ENCODE measurements at places on chromosomes 4 and X.

DNA sequence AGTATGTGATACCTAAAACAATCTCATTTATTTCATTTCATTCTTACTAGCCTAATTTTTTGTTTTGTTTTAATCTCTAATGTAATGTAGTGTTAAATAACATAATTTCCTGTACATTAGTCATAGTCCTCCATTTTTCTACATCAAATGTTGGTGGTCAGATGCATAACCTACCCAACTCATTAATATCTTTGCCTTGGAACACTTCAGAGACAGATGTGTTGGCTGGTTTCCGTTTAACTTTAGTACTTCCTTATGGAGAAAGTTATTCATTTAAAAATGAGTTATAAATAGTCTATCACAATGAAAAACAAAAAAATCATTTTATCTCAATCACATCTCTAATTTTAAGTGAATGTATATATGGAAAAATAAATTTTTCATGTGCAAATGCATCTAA, 190.2 kb downstream of the ANTXR2 start:
- DNase-seq, result peak; percentile 10

GRCh38 chr4:186798951-186799659, 75.4 kb upstream of the FAT1 start:
- DNase-seq, result peak; percentile 23

GRCh38 chr4:89416960-89417359, 109.4 kb upstream of the GPRIN3 start:
- no peak for DNase-seq

GRCh38 chrX:40055495-40055894, 42.3 kb downstream of the BCOR start:
- no peak for DNase-seq

DNA sequence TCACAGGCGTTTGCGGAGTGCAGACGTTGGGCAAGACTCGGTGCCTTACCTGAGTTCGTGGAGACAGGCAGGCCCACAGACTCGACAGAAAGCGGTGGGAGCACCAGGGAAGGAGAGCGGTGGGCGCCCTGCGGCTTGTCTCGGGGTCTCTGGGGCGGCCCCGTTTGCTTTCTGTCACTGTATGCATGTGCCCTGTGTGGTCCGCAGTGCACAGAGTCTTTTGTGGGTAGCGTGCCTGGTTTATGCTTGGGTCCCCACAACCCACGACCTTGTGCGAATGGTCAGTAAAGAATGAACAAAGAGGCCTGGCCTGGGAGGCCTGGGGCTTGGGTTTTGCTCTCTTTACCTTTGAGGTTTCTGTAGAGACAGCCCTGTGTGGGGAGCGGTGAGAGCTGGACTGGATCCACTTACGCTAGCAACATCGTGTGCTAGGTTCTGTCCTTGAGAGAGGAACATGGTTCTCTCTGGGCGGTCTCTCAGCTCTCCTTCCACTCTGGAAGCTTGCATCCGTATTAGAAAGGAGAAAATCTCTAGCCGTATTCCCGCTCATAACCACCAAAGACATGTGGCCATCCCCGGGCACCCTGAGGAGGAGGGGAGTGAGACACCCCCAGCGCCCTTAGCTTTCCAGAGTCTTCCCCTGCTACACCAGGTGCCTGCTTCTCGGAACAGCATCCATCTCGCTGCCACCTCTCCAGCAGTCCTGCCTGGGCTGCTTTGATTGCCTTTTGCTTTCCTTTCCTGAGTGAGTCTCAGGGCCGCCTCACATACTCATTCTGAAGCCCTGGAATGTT, 1.2 kb downstream of the TADA2B start:
- no peak for DNase-seq

DNA sequence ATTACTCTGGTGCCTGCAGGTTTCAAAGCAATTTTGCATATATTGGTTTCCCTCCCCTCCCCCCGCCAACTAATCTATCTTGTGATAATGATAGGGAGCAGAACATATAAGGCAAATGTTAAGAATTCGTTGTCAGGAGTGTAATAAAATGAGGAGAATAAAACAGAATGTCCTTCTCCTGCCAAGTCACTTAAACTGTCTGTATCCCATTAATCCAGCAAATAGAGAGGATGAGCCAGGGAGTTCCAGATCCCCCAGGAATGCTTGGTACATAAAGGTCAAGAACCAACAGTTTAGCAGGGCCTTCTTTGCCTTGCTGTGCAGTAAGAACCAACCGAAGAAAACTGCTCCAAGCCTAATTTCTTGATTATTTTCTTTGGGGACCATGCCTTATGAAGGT, 141.4 kb downstream of the AMELX start:
- DNase-seq, result peak; percentile 34

DNA sequence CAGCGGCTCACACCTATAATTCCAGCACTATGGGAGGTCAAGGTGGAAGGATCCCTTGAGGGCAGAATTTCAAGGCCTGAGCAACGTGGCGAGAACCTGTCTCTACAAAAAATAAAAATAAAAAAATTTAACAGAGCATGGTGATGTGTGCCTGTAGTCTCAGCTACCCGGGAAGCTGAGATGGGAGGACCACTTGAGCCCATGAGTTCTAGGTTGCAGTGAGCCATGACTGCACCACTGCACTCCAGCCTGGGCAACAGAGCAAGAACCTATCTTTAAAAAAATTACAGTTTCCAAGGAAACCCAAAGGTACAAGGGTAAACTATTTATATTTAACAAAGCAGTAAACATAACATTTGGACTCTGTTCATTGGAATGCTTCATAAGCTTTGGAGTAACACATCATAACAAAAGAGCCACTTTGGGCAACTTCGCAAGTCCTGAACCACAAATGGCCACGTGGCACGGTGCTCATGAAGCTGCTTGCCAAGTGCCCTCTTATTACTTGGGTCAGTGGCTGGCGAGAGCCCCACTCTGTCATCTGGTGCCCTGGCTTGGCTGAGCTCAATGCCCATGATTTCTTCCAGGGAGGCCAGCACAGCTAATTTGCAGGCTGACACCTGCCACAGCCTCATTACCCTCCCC, 165.6 kb downstream of the SH3KBP1 start:
- peak; percentile 58 for DNase-seq

GRCh38 chr4:11165052-11165451, 263.6 kb downstream of the HS3ST1 start:
- no peak for DNase-seq

DNA sequence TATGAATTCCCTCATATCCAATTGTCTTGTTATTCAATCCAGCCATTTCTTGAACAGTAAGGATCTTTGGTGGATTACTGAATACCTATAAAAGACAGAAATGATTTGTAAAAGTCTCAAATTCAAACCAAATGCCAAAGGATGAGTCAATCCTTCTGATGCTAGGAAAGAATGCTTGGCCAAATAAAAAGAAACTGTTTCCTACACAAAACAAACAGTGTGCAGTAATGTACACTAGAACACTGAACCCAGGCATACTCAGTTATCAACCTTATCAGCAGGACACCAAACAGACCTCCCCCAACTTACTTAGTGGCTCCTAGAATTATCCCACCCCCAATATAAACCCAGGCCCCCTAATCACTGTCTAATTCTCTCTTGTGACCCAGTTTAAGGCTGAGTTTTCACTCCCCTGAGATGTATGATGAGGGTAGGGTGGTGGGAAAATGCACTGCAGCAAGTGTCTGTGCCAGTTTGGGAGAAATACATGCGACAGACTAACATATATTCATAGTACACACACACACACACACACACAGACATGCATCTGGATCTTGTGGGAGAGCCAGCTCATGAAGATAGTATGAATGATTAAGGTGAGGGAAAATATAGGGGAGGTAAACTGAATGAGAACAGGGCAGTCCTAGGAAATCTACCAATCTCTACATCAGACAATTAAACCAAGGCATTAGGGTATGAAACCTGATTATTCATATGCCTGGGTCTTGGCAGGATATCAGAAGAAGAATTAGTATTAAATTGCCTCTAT, 35.0 kb downstream of the CLDN2 start:
- no peak for DNase-seq

- no peak for DNase-seq
These were observed 99.4 kb downstream of the TMEM47 start for GRCh38 chrX:34557733-34558132.

DNA sequence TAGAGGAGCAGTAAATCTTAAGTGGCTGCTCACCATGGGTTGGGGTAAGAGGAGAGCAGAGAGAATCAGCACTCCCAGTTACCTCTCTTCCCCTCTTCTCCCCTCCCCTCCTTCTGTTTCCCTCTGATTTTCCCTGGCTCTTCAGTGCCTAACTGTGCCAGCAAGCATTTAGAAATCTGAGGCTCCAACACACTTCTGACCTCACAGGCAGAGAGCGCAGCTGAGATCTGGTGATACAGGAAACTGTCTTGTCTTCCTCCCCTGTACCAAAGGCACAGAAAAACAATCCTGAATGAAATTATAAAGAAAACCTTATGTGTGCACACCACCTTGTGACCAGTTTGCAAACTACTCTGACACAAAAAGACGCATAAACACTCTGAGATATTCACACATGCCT, 82.4 kb upstream of the SMIM10 start:
- peak; percentile 46 for DNase-seq

DNA sequence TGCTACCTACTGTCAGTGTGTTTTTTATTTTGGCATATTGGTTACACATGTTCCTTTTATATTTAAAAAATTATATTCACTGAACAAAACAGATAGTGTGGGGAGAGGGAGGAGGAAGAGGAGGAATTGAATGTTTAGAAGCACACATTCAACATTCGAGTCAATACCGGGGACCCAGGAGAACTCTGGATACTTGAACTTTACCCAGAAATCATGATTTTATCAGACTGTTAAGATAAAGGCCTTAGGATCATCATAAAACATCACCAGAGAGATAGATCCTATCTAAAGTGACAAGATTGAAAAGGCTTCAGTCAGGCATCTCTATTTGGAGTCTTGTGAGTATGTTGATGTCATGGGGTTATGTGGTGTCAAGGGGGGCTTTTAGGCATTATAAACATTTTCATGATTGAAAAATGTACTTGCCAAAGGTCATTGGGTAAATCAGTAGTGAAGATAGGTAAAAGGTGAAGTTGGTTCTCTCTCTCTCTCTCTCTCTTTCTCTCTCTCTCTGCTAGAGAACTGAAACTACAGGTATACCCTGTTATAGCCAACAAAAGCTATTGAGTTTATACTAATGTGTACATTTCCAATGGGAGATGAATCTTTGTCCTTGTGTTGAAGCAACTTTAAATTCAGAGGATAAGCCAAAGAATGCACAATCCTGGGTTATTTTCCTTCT, 16.9 kb upstream of the RGN start:
- DNase-seq, result no peak

DNA sequence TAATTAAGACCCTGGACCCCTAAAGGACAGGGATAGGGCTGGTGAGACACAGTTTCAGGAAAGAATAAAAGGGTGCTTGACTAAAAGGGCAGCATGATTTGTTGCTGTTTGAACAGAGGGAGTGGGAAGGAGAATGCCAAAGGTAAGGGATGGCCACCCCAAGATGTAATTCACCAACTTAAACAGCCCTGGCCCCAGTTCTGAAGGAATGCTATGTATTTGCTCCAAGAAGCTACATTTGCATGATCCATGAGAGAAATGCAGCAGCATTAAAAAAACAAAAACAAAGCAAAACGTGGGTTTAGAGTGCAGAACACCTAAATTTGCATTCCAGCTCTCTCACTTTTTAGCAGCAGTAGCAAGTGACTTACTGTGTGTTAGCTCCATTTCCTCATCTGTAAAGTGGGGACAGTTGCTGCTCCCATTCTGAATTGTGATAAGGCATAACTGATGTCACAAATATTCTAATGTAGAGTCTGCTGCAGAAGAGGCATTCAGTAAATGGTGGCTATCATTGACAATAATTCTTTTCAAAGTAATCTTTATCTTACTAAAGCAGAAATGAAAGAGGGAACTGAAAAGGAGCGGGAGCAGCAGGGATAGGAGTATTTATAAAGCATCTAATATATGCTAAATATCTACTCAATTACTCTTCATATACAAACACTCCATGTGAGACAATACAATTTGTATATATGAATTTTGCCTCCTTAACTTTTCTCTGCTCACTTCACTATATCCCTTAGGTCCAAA, 115.8 kb downstream of the PPARGC1A start:
- DNase-seq, result no peak

DNA sequence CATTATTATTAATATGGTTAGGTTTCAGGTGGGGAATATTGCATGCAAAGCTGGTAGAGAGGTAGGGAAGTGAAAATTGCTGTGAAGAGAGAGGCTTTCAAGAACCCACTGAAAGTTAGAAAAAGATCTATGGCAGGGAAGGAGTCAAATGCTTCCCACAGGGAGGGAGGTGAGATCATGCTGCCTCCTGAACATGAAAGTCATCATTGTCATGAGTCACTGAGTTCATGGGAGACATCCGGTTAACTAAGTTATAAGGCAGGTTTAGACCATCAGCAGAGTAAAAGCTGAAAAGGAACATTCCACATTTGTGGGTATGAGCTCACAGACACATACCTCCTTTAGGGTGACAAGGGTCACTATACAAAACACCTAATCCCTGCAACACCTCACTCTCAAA, 16.2 kb downstream of the GATB start:
- DNase-seq, result peak; percentile 86

DNA sequence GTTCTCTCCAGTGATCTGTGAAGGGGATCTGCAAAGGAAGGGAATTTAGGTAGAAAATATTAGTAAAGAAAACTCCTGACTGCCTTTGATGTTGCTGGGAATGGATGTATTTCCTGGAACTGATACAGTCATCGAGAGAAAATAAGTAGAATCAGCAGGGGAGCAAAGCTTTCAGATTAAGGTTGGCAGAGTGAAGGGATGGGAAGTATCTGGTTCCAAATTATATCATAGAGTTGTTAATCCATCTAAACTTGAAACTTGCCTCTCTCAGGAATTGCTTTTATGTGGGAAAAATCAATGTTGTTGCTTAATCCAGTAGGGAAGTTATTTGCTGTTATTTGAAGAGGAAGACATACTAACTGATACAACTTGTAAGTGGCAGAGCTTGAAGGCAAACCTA, 19.3 kb downstream of the EPHA5 start:
- no peak for DNase-seq

DNA sequence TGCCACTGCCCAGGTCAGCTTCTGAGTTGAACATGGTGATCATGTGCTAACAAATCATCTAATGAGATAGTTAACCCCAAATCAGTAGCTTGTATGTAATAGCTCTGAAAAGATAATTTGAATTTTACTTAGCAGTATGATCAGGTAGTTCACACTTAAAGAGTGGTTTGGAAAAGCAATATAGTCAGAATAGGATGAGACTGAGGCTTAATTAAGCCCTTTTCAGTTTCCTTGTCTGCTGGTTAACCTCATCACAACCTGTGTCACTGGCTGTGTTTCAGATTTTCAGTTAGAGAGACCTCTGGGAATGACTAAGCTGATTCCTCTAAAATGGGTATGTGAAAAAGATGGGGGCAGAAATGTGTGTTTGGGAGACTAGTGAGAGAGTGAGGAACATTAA, 38.1 kb downstream of the GPR174 start:
- DNase-seq, result no peak

DNA sequence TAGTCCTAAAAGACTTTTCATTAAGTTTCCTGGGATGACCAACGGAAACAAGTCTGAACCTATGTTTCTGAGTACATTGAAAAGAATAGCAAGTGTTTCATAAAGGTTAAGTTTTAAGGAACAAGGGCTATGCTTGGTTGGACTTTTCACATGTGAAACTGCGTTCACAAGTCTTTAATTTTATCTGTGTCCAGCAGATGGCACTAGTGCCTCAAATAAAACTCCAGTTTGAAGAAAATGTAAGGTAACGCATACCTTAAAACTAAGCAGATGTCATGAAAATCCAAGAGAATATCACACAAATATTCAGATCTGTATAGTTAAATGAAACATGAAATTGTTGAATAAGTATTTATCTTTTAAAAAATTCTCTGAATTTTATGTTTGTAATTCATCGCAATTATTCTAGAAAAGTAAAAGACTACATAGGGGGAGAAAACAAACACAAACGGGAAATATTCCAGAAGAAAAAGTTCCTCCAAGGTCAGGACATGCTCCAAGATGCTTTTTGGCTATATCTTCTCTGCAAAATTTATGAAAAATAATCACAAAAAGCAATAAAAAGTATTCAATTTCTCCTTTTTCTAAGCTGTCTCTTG, 89.6 kb upstream of the MAD2L1 start:
- peak; percentile 78 for DNase-seq

Data from AG10803 (cell line).